Neural crest cell (in vitro differentiated cells): ENCODE measurements at places on chromosomes 12 and 14.

- DNase-seq = no peak
Observed at GRCh38 chr12:12563290-12563928, 746 bp upstream of the DUSP16 start.

DNA sequence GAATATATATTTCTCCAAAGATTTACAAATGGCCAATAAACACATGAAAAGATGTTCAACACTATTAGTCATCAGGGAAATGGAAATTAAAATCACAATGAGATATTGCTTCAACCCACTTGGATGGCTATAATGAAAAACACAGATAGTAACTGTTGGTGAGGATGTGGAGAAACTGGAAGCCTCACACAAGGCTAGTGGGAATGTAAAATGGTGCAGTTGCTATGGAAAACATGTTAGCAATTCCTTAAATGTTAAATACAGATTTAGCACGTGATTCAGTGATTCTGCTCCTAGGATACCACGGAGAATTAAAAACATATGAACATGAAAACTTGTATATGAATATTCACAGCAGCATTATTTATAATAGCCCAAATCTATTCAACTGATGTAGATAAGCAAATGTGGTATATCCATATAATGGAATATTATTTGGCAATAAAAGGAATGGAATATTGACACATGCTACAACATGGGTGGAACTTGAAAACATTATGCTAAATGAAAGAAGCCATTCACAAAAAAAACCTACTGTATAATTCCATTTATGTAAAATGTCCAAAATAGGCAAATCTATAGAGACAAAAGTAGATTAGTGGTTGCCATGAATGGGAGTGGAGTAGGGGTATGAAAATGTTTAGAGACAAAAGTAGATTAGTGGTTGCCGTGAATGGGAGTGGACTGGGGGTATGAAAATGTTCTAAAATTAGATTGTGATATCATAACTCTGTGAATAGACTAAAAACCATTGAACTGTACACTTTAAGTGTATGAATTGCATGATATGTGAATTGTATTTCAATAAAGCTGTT lies 227.1 kb upstream of the DDHD1 start:
- DNase-seq = no peak

GRCh38 chr12:21478756-21479455 lies 22.5 kb downstream of the RECQL start:
- DNase-seq = no peak

GRCh38 chr12:21850419-21850818 lies 75.9 kb upstream of the KCNJ8 start:
- DNase-seq = no peak

- no peak for DNase-seq
Observed at GRCh38 chr12:91978143-91978542, 167.5 kb downstream of the BTG1 start.
